ENCODE measurements at places on chromosomes 5 and 9. TPM values are rescaled to one million over a fixed set of nuclear protein-coding genes. Genes with fewer than 3 reads are reported as not detected.

GRCh38 chr5:159010661-159011442, 88.9 kb downstream of the EBF1 start:
- H3K27ac ChIP-seq = no peak overlapping the region
- DNase-seq = no peak
- peaks cover 8% of the 10 kb centered on the region for H3K4me1 ChIP-seq
- H3K27me3 ChIP-seq = peaks cover 6% of the 10 kb centered on the region
- no peak overlapping the region for H3K4me3 ChIP-seq
- H3K36me3 ChIP-seq = no peaks in the 10 kb centered on the region

GRCh38 chr5:107871023-107871422, 200.3 kb upstream of the EFNA5 start:
- no peak for DNase-seq
- no peaks in the 10 kb centered on the region for H3K27me3 ChIP-seq
- H3K4me3 ChIP-seq = no peak overlapping the region
- H3K4me1 ChIP-seq = peaks cover 7% of the 10 kb centered on the region
- H3K36me3 ChIP-seq = no peaks in the 10 kb centered on the region
- H3K27ac ChIP-seq = no peak overlapping the region

TRIM32 gene
- 16.8 TPM for total RNA-seq

- no peaks in the 10 kb centered on the region for H3K36me3 ChIP-seq
- DNase-seq = no peak
- H3K4me1 ChIP-seq = peaks cover 10% of the 10 kb centered on the region
- H3K27me3 ChIP-seq = no peaks in the 10 kb centered on the region
- H3K27ac ChIP-seq = no peak overlapping the region
- H3K4me3 ChIP-seq = no peak overlapping the region
Measured at GRCh38 chr9:129211686-129212085, 33.6 kb upstream of the IER5L start.

OR1K1 gene
- total RNA-seq = not detected

GRCh38 chr5:180291234-180291940, 496 bp downstream of the MAPK9 start:
- peaks cover 7% of the 10 kb centered on the region for H3K36me3 ChIP-seq
- peak overlapping the region; percentile 82 for H3K4me3 ChIP-seq
- peak overlapping the region; percentile 86 for H3K27ac ChIP-seq
- H3K4me1 ChIP-seq = peaks cover 46% of the 10 kb centered on the region
- peak; percentile 37 for DNase-seq

GRCh38 chr5:103910011-103910410, 347.4 kb upstream of the NUDT12 start:
- DNase-seq = no peak
- H3K4me3 ChIP-seq = no peak overlapping the region
- H3K4me1 ChIP-seq = no peaks in the 10 kb centered on the region
- no peaks in the 10 kb centered on the region for H3K36me3 ChIP-seq
- no peaks in the 10 kb centered on the region for H3K27me3 ChIP-seq

CER1 gene
- not detected for total RNA-seq

GRCh38 chr5:139650689-139651042, 2.5 kb downstream of the CXXC5 start:
- H3K36me3 ChIP-seq = no peaks in the 10 kb centered on the region
- H3K4me3 ChIP-seq = peak overlapping the region; percentile 96
- no peaks in the 10 kb centered on the region for H3K27me3 ChIP-seq
- peak overlapping the region; percentile 97 for H3K27ac ChIP-seq
- H3K4me1 ChIP-seq = peaks cover 60% of the 10 kb centered on the region

POU4F3 gene
- not detected for total RNA-seq

Data from progenitor cell of endocrine pancreas (in vitro differentiated cells).